Vagina (tissue), 2 donors: ENCODE measurements at places on chromosomes 4 and X.
A peak's percentile ranks its signal among the peaks of the same experiment; 100 is the strongest.

- no peak for DNase-seq
These were observed 675.0 kb downstream of the STPG2 start for GRCh38 chr4:97468272-97468671.

DNA sequence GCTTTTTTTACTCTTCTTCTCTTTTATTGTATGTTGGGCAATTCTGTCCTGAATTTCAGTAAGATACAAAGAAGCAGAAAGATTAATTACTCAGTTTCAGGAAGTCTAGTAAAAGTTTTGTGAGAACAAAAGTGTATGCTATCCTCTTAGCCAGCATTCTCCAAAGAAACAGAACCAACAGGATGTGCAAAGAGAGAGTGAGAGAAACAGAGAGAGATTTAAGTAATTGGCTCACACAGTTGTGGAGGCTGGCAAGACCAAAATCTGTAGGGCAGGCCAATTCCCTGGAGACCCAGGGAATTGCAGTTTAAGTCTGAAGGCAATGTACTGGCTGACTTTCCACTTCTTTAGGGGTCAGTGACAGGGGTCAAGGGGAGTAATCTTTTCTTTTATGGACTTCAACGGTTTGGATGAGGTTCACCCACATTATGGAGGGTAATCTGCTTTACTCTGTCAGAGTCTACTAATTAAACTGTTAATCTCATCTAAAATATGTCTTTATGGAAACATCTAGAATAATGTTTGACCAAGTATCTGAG lies 59.2 kb upstream of the SLC39A8 start:
- DNase-seq, result no peak

DNA sequence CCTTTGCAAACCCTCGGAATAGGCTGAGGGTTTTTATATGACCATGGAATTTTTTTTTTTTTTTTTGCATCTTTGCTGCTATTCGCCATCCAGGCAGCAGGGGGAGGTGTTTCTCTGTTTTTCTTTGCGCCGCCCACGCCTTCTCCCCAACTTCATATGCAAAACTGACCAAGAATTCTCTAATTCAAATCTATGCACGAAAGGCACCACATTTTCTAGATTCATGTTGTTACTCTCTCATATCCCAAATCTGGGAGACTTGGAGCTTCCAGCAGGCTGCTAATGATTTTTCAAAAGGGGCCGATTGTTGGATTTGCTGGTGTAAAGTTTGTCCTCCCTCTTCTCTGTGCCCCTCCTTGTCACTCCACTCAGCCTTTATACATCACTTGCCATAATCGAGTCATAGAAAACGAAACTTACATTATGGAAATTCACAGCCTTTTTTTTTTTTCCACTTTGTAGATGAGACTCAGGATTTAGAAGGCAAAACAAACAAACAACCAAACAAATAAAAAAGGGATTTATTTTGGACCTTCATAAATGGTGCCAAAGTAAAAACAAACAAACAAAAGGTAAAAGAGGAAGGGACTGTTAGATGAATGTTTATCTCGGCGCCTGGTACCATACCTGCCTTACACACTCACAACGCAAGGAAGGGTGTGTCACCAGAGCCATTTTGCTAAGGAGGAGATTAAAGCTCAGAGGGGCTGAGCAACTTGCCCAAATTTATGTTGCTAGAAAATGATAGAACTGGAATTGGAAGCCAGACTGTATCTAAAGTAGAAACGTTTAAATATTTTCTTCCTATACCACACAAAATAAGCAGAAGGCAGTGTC lies 29.3 kb upstream of the BOD1L1 start:
- DNase-seq, result no peak

GRCh38 chr4:27062256-27062655 lies 201.6 kb downstream of the STIM2 start:
- peak; percentile 81 for DNase-seq

- DNase-seq, result peak; percentile 37
These were observed 71.7 kb downstream of the SLC2A9 start for GRCh38 chr4:9949573-9949972.

- no peak for DNase-seq
These were observed 19.3 kb downstream of the SCARB2 start for GRCh38 chr4:76194325-76194724.

GRCh38 chr4:105116616-105117319 lies 29.9 kb upstream of the TET2 start:
- no peak for DNase-seq

GRCh38 chr4:98653890-98654867 lies 4.2 kb downstream of the TSPAN5 start:
- no peak for DNase-seq

DNA sequence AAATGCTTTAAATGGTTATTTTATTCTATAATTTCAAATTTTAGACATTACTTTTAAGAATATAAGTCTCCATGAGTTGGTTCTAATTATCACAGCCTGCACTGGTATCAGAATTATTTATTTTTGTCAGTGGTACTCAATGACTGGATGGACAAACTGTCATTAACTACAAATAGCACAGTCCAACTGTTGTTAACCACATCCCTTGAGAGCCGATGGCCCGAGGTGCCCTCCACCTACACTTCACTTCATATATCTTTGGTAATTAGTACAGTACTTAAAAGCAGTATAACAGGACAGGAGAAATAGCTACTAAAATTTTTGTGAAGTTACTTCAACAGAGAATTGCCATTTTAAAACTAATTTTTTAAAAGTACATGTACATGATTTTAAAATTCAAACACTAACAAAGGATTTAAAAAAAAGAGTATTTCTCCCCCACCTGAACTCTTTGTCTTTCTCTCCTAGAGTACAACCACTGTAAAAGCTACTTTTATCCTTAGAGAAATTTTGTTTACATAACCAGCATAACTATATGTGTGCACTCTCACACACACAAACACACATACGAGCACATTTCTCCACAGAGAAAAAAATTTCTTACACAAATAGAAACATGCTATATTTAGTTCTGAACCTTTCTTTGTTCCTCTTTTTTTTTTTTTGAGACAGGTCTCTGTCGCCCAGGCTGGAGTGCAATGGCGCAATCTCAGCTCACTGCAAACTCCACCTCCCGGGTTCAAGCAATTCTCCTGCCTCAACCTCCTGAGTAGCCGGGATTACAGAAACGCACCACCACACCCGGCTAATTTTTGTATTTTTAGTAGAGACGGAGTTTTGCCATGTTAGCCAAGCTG lies 6.5 kb downstream of the TIFA start:
- DNase-seq, result no peak

DNA sequence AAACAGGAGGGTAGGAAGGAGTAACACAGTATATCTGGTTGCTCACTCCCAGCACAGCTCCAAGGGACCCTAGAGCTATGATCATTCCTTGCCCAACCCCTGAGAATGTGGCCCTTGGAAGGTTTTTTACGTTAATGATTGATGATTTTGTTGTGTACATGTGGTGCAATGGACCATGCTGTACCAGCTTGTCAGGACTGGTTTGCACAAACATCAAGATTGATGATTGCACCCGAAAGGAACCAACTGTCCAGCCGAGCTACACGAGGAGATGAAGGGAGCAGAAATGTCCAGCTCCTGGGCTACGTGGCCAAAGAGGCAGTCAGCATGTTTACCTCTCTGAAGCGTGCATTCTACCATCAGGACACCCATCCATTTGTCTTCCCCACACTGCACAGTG lies 83.2 kb upstream of the USP9X start:
- no peak for DNase-seq

- no peak for DNase-seq
These were observed 43.3 kb upstream of the GALNT7 start for GRCh38 chr4:173125216-173125812.

- no peak for DNase-seq
These were observed 112.5 kb downstream of the MID1 start for GRCh38 chrX:10507876-10508275.

DNA sequence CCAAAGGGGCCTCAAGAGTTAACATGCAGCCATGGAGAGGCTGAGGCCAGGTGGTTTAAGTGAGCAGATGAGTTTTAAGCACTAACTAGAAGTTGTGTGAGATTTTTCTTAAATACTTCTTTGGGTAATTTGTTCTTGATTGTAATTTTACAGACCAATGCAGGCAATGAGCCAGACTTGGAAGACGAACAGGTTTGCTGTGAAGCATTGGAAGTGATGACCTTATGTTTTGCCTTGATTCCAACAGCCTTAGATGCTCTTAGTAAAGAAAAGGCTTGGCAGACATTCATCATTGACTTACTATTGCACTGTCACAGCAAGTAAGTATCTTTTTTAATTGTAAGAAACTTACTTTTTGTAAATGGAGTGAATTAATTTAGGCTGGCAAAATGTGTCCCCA lies 103.9 kb downstream of the USP9X start:
- no peak for DNase-seq

DNA sequence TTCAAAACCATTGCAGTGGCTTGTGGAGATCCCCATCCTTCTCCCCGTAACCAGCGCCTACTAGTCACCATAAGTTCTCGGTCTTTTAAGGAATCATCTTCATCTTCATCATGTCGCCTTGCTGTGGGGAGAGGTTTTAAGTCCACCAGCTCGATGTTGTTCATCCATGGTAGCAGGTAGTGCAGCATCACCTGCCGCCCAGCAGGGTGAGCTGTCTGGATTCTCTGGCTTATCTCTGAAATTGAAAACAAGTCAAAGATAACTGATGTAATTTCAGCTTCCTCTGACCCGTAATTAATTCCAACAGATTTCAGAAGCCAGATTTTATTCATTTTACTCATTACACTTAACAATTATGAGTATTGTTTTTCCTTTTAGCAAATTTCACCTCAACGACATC lies 67.4 kb downstream of the ZAR1 start:
- DNase-seq, result no peak
